ENCODE measurements at places on chromosomes 3 and 15. TPM values are rescaled to one million over a fixed set of nuclear protein-coding genes. Genes with fewer than 3 reads are reported as not detected.
A peak's percentile ranks its signal among the peaks of the same experiment; 100 is the strongest.

Gene KIF9
- 4.5 TPM for total RNA-seq

- no peaks in the 10 kb centered on the region for H3K4me1 ChIP-seq
- no peak for DNase-seq
- no peaks in the 10 kb centered on the region for H3K36me3 ChIP-seq
- H3K27ac ChIP-seq, result no peak overlapping the region
- H3K4me3 ChIP-seq, result no peak overlapping the region
- H3K27me3 ChIP-seq, result peaks cover 2% of the 10 kb centered on the region
Measured at GRCh38 chr3:73611176-73611575, 13.6 kb downstream of the PDZRN3 start.

GRCh38 chr3:20352546-20353179 lies 166.7 kb upstream of the SGO1 start:
- peaks cover 3% of the 10 kb centered on the region for H3K36me3 ChIP-seq
- H3K4me1 ChIP-seq, result no peaks in the 10 kb centered on the region
- H3K4me3 ChIP-seq, result no peak overlapping the region

GRCh38 chr3:190655933-190656332 lies 142.0 kb downstream of the IL1RAP start:
- H3K27ac ChIP-seq, result no peak overlapping the region
- H3K4me3 ChIP-seq, result no peak overlapping the region
- H3K27me3 ChIP-seq, result peaks cover 16% of the 10 kb centered on the region
- no peak for DNase-seq
- no peaks in the 10 kb centered on the region for H3K4me1 ChIP-seq
- peaks cover 1% of the 10 kb centered on the region for H3K36me3 ChIP-seq

DNA sequence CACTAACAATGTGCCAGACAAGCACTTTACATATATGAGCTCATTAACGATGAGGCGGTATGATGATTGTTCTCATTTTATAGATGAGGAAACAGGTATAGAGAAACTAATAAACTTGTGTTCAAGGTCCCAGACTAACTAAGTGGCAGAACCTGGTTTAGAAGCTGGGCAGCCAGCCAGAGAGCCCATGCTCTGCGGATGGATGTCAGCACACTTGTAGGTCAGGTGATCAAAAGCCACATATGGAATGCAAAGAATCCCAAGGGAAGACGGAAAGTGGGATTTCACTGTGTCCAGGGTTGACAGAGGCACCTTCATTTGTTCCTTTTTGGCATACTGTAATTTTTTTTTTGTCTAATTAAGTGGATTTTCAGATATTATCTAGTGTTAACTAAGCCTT lies 103.7 kb downstream of the EFL1 start:
- H3K27ac ChIP-seq, result no peak overlapping the region
- DNase-seq, result no peak
- no peak overlapping the region for H3K4me3 ChIP-seq
- peaks cover 23% of the 10 kb centered on the region for H3K36me3 ChIP-seq

GRCh38 chr15:40110866-40111550 lies 2.3 kb upstream of the BMF start:
- peaks cover 25% of the 10 kb centered on the region for H3K27me3 ChIP-seq
- no peaks in the 10 kb centered on the region for H3K36me3 ChIP-seq
- DNase-seq, result peak; percentile 20

- H3K27me3 ChIP-seq, result peaks cover 12% of the 10 kb centered on the region
- DNase-seq, result no peak
- no peak overlapping the region for H3K4me3 ChIP-seq
- H3K36me3 ChIP-seq, result no peaks in the 10 kb centered on the region
- no peak overlapping the region for H3K27ac ChIP-seq
Measured at GRCh38 chr15:59406446-59406845, 31.5 kb upstream of the FAM81A start.

- H3K27ac ChIP-seq, result no peak overlapping the region
- no peak for DNase-seq
- peaks cover 28% of the 10 kb centered on the region for H3K4me1 ChIP-seq
- no peak overlapping the region for H3K4me3 ChIP-seq
- peaks cover 3% of the 10 kb centered on the region for H3K36me3 ChIP-seq
- H3K27me3 ChIP-seq, result peaks cover 19% of the 10 kb centered on the region
Measured at GRCh38 chr3:184789314-184789998, 22.5 kb upstream of the VPS8 start.

GRCh38 chr3:33575311-33575710 lies 135.1 kb upstream of the UBP1 start:
- peaks cover 13% of the 10 kb centered on the region for H3K36me3 ChIP-seq
- DNase-seq, result no peak
- no peaks in the 10 kb centered on the region for H3K27me3 ChIP-seq
- no peaks in the 10 kb centered on the region for H3K4me1 ChIP-seq
- no peak overlapping the region for H3K4me3 ChIP-seq
- no peak overlapping the region for H3K27ac ChIP-seq

GRCh38 chr3:32667072-32667582 lies 17.9 kb upstream of the CNOT10 start:
- H3K27ac ChIP-seq, result no peak overlapping the region
- H3K4me1 ChIP-seq, result no peaks in the 10 kb centered on the region
- no peaks in the 10 kb centered on the region for H3K36me3 ChIP-seq
- peaks cover 8% of the 10 kb centered on the region for H3K27me3 ChIP-seq
- no peak overlapping the region for H3K4me3 ChIP-seq

DNA sequence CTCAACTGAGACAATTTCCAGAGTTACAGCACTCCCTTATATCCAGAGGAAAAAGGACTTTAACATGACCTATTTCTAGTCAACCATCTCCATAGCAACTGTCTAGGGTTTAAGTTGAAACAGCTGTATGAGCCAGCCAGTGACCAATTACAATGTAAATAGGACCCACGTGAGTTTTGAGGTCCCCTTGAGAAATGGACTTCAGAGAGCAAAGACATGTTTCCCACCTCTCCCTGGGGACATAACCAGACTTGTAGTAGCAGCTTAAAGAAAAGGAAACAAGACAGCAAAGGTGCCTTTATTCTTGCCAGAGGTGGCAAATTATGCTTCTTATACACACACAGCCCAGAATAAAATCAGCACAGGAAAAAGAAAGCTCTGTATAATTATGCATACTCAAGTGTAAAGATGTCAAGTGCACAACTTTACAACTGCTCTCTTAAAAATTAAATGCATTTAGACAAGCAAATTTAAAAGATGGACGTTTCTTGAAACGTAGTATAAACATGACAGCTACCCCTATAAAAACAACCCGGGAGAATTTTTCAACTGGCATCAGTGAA lies 40.2 kb downstream of the SUMF1 start:
- H3K27ac ChIP-seq, result no peak overlapping the region
- DNase-seq, result no peak
- H3K4me3 ChIP-seq, result no peak overlapping the region
- no peaks in the 10 kb centered on the region for H3K4me1 ChIP-seq

- H3K27me3 ChIP-seq, result peaks cover 1% of the 10 kb centered on the region
- no peaks in the 10 kb centered on the region for H3K36me3 ChIP-seq
- H3K4me1 ChIP-seq, result peaks cover 1% of the 10 kb centered on the region
- no peak for DNase-seq
Measured at GRCh38 chr3:30161375-30161774, 445.0 kb upstream of the TGFBR2 start.

Data from activated naive CD8-positive, alpha-beta T cell treated with anti-CD3 and anti-CD28 coated beads, Interleukin-2, amount 10 ng/mL, durations not matched to agents 7 days and 5 days (primary cell).